ENCODE measurements at places on chromosomes 11 and 22. TPM values are rescaled to one million over a fixed set of nuclear protein-coding genes. Genes with fewer than 3 reads are reported as not detected.

The OR9I1 gene
- total RNA-seq: not detected

The SLC22A8 gene
- not detected for total RNA-seq

The KCNQ1 gene
- total RNA-seq: 1.1 TPM

The ARHGAP8 gene
- 1.1 TPM for total RNA-seq

- H3K27ac ChIP-seq: no peak overlapping the region
- H3K4me1 ChIP-seq: peaks cover 23% of the 10 kb centered on the region
- no peaks in the 10 kb centered on the region for H3K27me3 ChIP-seq
Measured at GRCh38 chr22:21012446-21013407, 2.2 kb upstream of the P2RX6 start.

- no peak overlapping the region for H3K27ac ChIP-seq
- H3K4me1 ChIP-seq: no peaks in the 10 kb centered on the region
- no peaks in the 10 kb centered on the region for H3K27me3 ChIP-seq
- DNase-seq: peak; percentile 49
Measured at GRCh38 chr11:34148504-34149165, 43.2 kb downstream of the NAT10 start.

- no peak overlapping the region for H3K27ac ChIP-seq
- no peaks in the 10 kb centered on the region for H3K36me3 ChIP-seq
- H3K27me3 ChIP-seq: no peaks in the 10 kb centered on the region
- peaks cover 42% of the 10 kb centered on the region for H3K4me1 ChIP-seq
Measured at GRCh38 chr22:23774114-23774921, 1.7 kb downstream of the MMP11 start.

- H3K27ac ChIP-seq: no peak overlapping the region
- peaks cover 98% of the 10 kb centered on the region for H3K27me3 ChIP-seq
- H3K4me3 ChIP-seq: no peak overlapping the region
- no peak for DNase-seq
Measured at GRCh38 chr22:45972091-45972888, 4.7 kb downstream of the WNT7B start.

- peak within 1 kb of the TSS; percentile 56 for H3K4me3 ChIP-seq
- H3K36me3 ChIP-seq: no peaks in the 10 kb centered on the region
- peaks cover 30% of the 10 kb centered on the region for H3K27me3 ChIP-seq
- H3K27ac ChIP-seq: peak within 1 kb of the TSS; percentile 65
- H3K4me1 ChIP-seq: peaks cover 50% of the 10 kb centered on the region
Measured at GRCh38 chr11:79440571-79441460, at the start of gene TENM4. Gene TENM4 (minus strand): TSS chr11:79441030. CDS start chr11:79069944, 371,086 bp downstream.

GRCh38 chr11:70883323-70883940 is 368.9 kb downstream of the SHANK2 start:
- H3K36me3 ChIP-seq: no peaks in the 10 kb centered on the region
- no peak overlapping the region for H3K4me3 ChIP-seq
- DNase-seq: peak; percentile 55
- H3K4me1 ChIP-seq: no peaks in the 10 kb centered on the region
- no peak overlapping the region for H3K27ac ChIP-seq

- no peaks in the 10 kb centered on the region for H3K4me1 ChIP-seq
- no peak overlapping the region for H3K4me3 ChIP-seq
- no peak for DNase-seq
- H3K36me3 ChIP-seq: no peaks in the 10 kb centered on the region
- H3K27ac ChIP-seq: no peak overlapping the region
- peaks cover 46% of the 10 kb centered on the region for H3K27me3 ChIP-seq
Measured at GRCh38 chr11:44338698-44339529, 29.0 kb upstream of the ALX4 start.

All from sigmoid colon (tissue), 7 donors.